ENCODE measurements at places on chromosomes 5 and 9.

DNA sequence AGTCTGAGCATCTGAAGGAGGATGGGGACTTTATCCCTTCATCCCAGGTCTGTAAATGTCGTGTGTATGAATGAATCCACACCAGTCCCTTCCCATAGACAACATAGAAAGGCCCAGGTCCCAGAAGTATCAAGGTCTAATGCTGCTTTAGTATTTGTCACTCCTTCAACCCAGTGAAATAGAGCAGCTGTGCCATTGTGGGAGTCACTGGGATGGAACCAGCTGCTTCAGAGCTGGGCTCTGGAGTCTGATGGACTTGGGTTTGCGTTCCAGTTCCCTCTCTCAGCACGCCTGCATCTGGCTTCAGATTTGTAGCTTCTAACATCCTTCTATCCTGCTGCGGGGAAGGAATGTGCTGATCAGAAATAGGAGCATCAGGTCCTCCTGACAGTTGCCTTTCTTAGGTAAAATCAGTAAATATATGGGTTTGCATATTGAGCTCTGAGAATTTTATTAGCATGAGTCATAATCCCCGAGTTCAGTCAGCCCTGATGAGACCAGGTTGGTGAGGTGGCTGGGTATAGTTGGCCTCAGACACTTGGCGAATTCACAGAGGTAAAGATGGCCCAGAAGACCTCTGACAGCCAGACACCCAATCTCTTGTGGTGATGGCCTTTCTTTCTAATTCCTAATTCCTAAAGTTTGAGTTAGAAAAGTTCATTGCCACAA lies 10.1 kb downstream of the ACO1 start:
- DNase-seq = no peak

GRCh38 chr9:18068900-18069299 lies 405.1 kb upstream of the ADAMTSL1 start:
- no peak for DNase-seq

DNA sequence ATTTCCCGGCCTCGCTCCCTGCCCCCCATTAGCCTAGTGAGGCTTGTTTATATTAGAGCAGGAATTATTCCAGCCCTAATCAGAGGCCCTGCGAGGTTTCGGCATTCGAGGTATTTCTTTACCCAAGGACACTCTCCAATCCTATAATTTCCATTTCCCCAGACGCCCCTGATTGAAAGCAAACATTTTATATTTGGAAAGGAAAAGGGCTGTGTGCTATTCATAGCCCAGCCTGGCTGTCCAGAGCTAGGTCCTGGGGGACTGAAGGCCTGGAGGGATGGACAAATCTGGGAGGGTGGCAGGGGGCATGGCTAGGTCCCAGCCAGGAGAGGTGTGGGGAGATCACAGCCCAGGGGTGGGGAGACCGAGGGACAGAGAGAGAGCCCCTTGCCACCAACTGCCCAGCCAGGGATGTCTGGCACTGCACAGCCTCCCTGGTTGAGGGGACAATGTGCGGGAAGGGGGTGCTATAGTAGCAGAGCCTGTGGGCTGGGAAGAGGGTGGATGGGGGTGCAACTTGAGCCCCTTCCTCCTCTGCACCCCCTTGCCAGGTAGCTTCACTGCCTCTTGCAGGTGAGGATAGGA lies 125.1 kb downstream of the BARX1 start:
- no peak for DNase-seq

DNA sequence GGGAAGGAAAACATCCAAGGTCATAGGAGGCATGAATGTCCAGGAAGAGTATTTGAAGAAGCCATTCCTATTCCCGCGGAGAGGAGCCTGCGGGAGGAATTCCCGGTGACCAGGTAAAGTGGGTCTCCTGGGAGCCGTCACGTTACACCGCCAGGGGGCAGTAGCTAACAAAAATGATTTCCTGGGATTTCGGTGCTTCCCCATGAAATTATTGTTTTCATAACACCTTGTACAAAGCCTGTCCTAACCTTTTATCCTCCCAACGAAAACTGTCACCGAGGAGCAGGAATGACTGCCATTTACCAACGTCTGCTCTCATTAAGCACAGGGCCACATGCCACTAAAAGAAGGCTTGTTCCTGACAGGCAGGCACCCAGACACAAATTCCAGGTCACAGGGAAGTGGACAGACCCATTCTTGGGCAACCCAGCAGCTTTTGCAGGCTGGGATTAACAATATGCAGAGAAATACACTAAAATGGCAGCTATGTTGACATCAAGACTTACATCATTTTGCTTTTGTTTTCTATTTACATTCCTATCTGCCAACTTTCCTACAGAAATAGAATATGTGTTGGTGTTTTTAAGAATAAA lies 41.2 kb upstream of the CTSL start:
- DNase-seq = peak; percentile 18

GRCh38 chr5:109701252-109701651 lies 11.5 kb downstream of the MAN2A1 start:
- DNase-seq = no peak

GRCh38 chr9:26131886-26132285 lies 453.6 kb upstream of the TUSC1 start:
- DNase-seq = no peak

DNA sequence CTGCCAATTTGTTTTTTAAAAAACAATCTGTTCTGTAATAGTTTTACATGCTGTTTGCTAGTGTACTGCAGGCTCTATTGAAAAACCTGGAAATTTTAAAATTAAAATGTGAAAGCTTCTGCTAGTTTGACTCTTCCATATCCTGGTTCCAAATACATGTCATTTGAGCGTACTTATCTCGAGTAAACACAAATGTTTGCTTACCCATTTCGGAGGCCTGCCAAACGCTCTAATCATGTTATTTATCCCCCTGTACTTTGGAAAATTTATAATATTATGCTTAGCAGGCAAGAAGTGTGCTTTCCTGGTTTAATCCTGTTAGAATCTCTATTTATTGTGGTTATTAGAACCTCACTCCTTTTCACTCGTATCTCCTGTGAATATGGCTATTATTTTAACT lies 476.8 kb upstream of the CYLC2 start:
- DNase-seq = no peak

DNA sequence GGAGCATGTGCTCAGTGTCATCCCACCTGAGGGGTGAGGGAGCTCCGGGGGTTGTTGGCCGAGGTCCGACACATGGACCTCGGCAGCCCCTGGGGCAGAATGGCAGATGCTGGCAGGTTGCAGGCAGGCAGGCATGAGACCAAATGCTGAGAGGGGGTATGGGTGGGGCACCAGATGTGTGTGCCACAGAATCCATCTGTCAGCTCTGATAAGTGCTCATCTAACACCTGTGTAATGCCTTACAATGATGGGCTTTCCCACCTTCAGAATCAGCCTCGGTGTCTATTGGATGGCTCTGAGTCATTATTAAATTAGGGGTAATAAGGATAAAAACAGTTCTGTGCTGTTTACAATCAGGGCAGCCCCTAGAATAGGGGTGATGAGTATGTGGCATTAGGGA lies 73.1 kb upstream of the SAP30L start:
- DNase-seq = no peak

DNA sequence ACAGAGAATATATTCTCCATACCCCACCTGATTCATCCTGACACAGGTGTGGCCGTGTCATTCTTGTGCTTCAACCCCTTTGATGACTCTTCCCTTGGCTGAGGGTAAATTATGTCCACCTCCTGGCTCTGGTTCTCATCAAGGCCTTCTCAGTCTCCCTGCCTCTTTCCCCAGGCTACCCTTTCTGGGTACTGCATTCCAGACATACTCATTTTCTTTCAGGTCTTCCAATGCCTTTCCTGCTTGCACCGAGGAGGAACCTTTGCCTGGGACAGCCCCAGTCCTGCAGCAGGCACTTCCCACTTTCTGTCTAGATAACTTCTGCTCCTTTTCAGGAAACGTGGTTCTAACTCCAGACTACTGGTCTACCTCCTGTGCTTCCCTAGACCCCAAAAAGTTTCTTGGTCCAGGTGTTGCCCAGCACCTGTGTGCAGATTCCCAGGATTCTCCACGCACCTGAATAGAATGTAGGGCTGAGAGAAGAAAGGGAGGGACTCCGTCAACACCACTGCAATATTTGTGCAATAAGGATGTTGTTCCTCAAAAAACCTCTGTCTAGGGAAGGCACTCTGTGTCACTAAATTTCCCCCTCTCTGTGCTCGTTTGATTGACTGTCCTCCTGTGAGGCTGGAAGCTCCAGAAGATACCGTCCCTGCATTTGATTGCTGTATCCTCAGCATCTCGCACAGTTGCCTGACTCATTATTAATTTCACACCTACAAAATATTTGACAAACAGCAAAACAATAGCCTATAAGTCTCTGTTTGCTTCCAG lies 255.4 kb upstream of the NFIL3 start:
- no peak for DNase-seq

DNA sequence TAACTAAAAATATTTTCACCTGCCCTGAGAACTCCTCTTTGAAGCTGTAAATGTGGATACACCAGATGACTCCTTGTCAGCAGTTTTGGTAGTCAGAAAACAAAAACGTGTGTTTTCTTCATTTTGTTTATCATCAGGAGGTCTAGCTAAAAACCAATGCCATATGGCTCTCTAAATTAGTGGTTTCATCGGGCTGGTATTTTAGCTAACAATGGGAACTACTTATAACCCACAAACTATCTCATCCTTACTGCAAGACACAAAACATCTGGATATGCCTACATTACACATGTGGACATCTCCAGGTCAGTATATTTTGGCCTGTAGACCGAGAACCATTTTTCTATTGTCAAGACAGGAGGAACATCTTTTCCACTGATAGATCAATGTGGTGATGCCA lies 56.2 kb downstream of the GAS1 start:
- DNase-seq = no peak

DNA sequence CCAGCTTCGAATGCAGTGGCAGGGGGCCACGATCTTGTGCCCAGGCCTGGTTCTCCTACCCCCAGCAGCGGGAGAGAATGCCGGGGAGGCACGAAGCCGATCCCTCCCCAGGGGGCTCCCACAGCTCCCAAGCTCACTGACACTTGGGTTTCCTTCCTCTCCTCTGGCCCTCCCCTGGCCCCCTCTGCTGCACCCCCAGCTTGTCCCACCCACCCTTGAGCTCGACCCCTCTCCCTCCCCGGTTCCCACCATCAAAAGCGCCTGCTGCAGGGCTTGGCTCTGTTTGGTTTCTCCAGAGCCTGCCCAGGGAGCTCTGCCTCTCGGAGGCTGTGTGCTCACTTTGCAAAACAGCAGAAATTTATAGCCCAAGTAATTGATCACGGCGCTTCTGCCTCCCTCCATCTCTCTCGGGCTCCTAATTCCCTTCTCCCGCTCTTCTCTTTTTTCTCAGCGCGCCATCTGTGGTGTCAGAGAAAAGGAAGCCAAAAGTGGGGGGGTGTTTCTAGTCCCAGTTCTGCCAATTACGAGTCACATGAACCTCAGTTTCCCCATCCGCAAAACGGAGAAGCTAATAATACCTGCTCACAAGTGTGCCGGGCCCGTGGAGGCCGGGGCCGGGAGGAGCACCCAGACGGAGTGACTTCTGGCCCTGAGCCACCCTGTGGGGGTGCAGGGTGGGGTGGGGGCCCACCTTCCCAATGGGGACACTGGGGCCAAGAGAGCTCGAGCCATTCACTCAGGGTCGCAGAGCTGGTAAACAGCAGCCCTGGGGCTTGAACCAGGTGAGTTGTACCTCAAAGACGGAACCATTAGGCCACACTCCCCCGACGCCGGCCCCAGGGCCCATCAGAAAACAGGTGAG lies 141.2 kb upstream of the IER5L start:
- DNase-seq = no peak

GRCh38 chr5:132264546-132265335 lies 7.2 kb downstream of the PDLIM4 start:
- DNase-seq = no peak

GRCh38 chr5:91211997-91212713 lies 171.0 kb downstream of the ARRDC3 start:
- no peak for DNase-seq

GRCh38 chr5:71658916-71659662 lies 60.0 kb upstream of the CARTPT start:
- DNase-seq = no peak

GRCh38 chr5:149441986-149442385 lies 62.9 kb upstream of the IL17B start:
- no peak for DNase-seq

GRCh38 chr9:91734371-91734981 lies 215.6 kb downstream of the ROR2 start:
- peak; percentile 16 for DNase-seq

- no peak for DNase-seq
Measured at GRCh38 chr9:10260501-10260900, 352.3 kb downstream of the PTPRD start.

- DNase-seq = no peak
Measured at GRCh38 chr5:109161914-109162683, 247.7 kb downstream of the PJA2 start.

DNA sequence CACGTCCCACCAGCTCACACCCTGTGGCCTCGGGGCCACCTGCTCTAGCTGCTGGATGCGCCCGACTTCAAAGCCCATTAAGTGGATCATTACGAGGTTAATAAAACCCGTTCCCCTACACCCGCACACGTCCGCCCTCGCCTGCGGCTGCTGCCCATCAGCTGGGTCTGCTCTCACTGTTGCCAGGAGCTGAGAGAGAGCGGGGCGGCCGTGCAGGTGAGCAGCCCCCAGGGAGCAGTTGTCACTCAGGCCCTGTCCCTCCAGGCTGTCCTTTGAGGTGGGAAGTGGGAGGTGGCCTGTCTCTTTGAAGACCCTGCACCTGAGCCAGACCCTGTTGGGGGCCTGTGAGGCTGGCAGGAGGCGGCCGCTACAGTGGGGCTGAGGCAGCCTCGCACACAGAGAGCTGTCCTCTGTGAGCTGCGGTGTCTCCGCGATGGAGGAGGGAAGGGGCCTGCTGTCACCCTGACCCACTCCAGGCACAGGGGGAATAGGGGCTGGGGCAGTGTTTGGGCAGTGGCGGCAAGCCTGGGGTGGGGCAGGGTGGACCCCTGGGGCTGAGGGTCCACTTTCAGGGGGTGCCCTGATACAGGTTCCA lies 12.8 kb upstream of the UNC5A start:
- DNase-seq = no peak

- DNase-seq = no peak
Measured at GRCh38 chr9:93001031-93001430, 53.7 kb downstream of the FGD3 start.

- DNase-seq = no peak
Measured at GRCh38 chr5:169036079-169036805, 264.7 kb downstream of the SLIT3 start.

- peak; percentile 42 for DNase-seq
Measured at GRCh38 chr5:169945831-169946261, 34.4 kb downstream of the INSYN2B start.

DNA sequence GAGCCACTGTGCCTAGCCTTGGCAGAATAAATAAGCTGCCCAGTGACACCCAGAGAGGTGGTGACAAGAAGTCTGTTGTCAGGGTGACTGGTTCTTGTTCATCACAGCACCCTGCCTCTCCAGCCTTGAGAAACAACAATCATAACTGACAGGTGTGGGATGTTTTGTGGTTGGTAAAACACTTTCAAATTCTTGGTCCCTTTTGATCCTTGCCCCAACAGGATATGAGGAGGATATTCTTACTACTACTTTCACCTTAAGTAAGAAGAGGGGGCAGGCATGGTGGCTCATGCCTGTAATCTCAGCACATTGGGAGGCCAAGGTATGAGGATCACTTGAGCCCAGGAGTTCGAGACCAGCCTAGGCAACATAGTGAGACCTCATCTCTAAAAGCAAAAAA lies 14.2 kb upstream of the FRRS1L start:
- DNase-seq = no peak

GRCh38 chr5:29016067-29016466 lies 1977.7 kb upstream of the CDH9 start:
- no peak for DNase-seq

GRCh38 chr5:150485693-150486401 lies 22.1 kb upstream of the NDST1 start:
- peak; percentile 40 for DNase-seq

GRCh38 chr5:158320934-158321333 lies 462.0 kb upstream of the CLINT1 start:
- no peak for DNase-seq

- DNase-seq = no peak
Measured at GRCh38 chr5:78268356-78268755, 26.1 kb downstream of the AP3B1 start.

All from hypothalamus (tissue), 51 donors.